CD4-positive, alpha-beta T cell (primary cell): ENCODE measurements at places on chromosomes 13 and 19.

GRCh38 chr19:51418707-51419106, 1.3 kb upstream of the SIGLEC10 start:
- DNase-seq = no peak

DNA sequence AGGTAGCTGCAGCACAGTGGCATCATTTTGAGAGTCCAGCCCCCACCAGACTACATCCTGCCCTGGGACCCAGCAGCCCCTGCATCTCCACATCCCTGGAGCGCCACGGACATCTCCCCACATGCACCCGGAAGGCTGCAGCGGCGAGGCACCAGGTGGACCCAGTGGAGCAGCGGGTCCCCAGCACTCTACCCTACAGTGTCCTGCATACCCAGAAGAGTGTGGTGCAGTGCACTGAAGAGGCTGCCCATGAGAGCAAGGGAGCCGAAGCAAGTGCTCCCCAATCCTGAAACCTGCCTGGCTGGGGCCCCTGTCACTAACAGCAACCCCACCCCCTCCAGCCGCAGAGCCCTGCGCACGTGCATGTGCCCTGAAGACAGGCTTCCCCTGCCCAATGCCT, 21.3 kb upstream of the SLC7A9 start:
- DNase-seq = no peak

DNA sequence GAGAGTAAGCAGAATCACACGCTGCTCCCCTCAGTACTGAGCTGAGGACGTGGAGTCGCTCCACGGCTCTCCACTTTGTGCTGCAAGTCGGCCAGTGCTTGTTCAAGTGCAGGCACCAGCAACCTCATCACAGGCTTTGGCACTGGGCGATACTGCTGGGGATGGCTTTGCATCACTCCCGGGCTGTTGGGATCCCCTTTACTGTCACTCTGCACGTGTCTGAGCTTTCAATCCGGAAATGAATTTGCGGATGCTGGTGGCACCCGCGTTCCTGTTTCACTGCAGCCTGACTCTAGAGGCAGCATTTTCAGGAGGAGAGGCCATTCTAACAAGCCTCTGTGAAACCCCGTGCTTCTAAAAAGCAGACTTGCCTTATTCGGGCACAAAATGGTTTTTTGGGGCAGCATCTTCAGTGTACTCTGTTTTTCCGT, 19.1 kb downstream of the SMARCA4 start:
- DNase-seq = no peak

GRCh38 chr13:46158983-46159382, 23.0 kb downstream of the LCP1 start:
- DNase-seq = no peak

- no peak for DNase-seq
These were observed 6.3 kb upstream of the IGSF23 start for GRCh38 chr19:44607049-44607448.

DNA sequence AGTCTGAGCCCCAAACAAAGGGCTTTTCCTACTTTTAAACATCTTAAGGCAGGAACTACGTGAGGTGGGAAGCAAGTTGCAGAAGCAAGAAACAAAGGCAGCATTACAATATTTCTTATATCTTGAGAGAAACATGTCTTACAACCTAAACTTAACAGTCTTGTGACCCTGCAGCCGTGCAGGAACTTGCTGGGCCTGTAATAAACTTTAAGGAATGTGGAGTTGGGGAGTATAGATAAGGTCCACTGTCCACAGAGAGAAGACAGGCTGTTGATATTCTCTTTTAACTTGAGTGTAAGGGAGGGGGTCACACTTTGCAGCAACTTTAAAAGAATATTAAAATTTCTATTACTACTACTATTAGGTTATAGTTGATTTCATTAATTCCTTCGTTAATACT, 214.6 kb upstream of the HTR2A start:
- no peak for DNase-seq

DNA sequence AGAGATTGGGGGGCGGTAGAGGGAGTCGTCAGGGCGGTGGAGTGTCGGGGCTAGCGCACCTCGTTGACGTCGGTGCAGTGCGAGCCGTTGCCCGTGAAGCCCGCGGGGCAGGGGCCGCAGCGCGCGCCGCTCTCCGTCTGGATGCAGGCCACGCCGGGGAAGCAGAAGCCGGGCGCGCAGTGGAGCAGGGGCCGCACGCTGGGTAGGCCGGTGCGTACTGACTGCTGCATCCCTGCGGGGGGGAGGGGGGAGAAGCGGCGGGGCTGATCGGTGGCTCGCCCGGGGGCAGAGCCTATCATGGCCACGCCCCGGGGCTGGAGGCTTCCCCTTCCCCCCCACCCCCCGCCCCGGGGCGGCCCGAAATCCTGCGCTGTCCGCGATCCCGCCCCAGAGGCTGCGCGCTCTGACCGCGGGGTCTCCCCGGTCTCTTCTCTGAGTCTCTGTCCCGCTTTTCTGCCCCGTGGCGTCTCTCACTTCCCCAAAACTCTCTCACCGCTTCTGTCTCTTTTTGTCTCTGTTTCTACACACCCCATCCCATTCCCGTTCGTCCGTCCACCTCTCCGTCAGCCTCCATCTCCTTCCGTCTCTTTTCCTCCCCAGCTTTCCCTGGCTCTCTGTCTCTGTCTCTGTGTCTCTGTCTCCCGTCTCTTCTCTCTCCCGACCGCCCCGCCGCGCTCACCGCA, 1.1 kb downstream of the COMP start:
- DNase-seq = peak; percentile 23

GRCh38 chr19:13066933-13067807, 35.5 kb downstream of the LYL1 start:
- DNase-seq = no peak

- no peak for DNase-seq
These were observed 1.5 kb downstream of the ONECUT3 start for GRCh38 chr19:1754636-1755466.

- no peak for DNase-seq
These were observed 14.7 kb upstream of the GRAMD1A start for GRCh38 chr19:34985249-34986022.

GRCh38 chr13:50892210-50892944, 17.2 kb upstream of the RNASEH2B start:
- peak; percentile 46 for DNase-seq
